ENCODE measurements at places on chromosomes 11 and 22.

- no peak for DNase-seq
Measured at GRCh38 chr11:77232242-77232641, 69.2 kb downstream of the GDPD4 start.

DNA sequence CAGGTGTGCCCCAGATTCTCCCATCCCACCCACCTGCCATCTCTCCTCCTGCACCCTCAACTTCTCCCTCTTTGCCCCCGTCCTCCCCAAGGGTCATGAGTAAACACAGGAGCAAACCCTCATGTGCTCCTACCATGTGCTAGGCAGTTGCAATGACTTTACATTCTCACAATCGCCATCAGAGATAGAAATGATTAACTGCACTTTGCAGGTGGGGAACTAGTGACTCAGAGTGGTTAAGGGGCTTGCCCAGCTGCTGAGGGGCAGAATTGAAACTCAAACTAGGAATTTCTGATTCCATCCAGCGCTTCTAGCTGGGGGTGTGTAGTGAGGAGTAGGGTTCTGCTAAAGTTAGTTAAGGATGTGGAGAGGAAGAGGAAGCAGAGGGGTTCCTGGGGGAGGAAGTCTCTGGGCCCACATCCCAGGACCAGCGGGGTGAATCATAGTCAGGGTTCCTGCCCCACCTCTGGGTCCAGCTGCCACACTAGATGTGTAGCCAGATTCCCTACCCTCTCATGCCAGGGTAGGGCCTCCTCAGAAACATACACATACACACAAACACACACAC, 16.0 kb upstream of the PRG2 start:
- DNase-seq, result no peak

DNA sequence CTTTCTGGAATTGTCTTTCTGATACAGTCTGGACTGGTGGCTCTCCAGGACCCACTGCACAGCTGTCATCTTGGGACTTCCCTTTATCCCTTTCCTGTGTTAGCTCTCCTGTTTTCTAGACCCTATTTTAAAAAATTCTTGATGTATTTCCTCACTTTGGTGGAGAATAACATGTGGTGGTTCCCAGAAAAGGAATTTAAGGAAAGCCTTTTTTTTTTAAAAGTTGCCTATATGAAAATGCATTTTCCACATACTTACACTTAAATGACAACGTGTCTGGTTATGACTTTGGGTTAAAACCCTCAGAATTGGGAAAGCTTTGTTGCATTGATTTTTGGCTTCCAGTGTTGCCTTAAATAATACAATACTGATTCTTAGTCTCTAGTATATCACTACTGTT, 400.7 kb downstream of the TMEM135 start:
- no peak for DNase-seq

DNA sequence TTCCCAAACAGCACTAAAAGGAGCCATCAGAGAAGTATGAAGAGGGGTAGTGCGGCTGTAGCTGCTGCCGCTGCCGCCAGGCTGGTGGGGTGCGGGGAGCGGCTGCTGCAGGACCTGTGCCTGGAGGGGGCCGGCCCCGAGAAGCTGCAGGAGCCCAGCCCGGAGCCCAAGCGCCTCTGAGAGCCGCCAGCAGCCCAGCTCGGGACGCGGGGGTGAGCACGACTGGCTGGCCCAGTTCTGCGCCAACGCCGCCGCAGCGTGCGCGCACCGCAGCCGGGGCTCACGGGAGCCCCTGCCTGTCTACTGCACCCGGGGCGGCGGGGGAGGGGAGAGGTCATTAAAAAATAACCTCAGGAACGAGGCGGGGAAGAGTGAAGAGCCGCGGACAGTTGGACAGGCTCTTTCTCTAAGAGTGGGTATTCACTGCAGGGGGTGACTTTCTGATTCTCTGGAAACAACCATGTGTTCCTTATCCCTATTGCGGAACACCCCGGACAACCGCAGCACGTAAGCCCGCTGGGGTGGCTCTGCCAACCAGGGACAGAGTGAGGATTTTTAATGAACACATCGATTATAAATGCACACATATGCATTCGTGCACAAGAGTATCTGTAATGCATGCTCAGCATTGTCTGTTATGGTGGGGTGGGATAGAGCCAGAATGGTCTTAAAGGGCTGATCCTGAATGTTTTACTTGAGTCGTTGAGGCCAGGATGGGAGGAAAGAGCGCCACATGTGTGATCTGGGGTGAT, 453 bp downstream of the GAS2 start:
- no peak for DNase-seq

DNA sequence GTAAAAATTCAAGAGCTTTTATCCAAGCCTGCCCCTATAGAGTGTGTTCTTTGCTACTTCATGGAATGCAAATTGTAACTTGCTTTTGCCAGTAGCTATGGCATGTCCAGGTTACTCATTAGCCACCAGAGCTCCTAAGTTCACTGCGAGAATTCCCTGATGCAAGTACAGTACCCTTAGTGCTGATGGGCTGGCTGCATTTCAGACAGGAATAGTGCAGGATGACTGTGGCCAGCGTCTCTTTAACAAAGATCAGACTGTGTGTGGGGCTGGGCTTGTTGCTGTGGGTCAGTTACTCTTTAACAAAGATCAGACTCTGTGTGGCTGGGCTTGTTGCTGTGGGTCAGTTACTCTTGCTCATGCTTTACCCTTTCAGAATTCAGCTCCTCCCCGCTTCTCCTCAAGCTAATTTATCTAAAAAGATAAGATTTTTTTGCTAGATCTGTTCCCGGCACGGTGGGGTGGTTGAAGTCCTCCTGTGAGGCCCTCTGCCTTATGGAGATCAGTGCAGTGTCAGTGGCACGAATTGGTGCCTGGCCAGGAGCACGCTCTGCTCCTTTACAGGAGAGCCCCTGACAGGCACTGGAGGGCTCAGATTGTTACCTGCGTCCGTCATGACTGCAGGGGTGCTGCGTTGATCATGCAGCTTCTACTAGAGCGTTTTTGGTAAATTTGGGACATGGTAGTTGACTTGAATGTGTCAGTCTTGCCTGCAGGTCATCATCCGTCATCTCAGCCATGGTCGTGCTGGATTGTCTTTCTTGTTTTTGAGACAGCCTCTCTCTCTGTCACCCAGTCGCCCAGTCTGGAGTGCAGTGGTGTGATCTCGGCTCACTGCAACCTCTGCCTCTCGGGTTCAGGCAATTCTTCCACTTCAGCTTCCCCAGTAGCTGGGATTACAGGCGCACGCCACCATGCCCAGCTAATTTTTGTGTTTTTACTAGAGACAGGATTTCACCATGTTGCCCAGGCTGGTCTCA, 27.0 kb downstream of the AP2A2 start:
- DNase-seq, result no peak

- DNase-seq, result no peak
Measured at GRCh38 chr22:47207846-47208554, 445.6 kb downstream of the TBC1D22A start.

- DNase-seq, result no peak
Measured at GRCh38 chr22:42300259-42301076, 30.0 kb upstream of the TCF20 start.

DNA sequence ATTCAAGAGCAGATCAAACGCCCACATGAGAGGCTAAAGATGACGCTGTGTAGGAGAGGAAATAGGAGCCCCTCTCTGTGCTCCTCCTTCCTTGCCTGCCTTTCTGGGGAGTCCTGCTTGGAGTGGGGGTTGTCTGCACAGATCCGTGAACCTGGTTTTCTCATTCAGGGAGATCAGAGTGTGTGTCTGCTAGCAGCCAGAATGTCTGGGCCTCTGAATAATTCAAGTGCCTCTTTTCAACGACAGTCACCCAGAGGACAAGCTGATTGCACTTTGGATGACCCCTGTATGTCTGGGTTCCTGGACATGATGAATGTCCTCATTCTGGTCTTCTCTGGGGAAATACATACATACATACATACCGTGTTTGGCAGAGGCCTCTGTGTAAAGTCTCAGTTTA, 592.5 kb upstream of the B3GAT1 start:
- DNase-seq, result no peak

- no peak for DNase-seq
Measured at GRCh38 chr11:17736930-17737817, 2.6 kb downstream of the KCNC1 start.

GRCh38 chr11:33438301-33438700, 181.1 kb downstream of the HIPK3 start:
- DNase-seq, result no peak

DNA sequence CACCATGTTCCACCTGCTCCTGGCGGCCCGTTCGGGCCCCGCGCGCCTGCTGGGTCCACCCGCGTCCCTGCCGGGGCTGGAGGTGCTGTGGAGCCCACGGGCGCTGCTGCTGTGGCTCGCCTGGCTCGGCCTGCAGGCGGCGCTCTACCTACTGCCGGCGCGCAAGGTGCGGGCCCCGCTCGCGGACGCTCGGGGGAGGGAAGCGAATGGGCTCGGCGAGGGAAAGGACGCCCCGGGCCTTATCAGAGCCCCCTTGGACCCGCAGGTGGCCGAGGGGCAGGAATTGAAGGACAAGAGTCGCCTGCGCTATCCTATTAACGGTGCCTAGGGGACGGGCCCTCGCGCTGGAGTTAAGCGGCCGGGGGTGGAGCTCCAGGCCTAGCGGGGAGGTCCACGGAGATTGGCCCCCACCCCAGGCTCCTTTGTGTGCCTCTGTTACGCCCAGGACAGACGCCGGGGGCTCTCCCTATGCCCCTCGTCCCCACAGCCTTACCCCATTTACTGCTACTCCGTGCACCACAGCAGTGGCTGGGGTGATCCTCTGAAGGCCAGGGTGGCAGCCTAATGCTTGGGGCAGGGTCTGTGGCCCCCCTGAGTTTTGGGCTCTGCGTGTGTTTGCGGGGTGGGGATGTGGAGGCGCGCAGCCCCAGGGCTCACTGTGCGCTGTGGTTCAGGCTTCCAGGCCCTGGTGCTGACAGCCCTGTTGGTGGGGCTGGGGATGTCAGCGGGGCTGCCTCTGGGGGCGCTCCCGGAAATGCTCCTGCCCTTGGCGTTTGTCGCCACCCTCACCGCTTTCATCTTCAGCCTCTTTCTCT, 1.1 kb downstream of the TM7SF2 start:
- DNase-seq, result peak; percentile 59

GRCh38 chr11:44304091-44305025, 5.6 kb downstream of the ALX4 start:
- no peak for DNase-seq

GRCh38 chr11:26958702-26959049, 35.2 kb upstream of the FIBIN start:
- no peak for DNase-seq

GRCh38 chr22:21807544-21808529, 59.6 kb downstream of the MAPK1 start:
- no peak for DNase-seq

DNA sequence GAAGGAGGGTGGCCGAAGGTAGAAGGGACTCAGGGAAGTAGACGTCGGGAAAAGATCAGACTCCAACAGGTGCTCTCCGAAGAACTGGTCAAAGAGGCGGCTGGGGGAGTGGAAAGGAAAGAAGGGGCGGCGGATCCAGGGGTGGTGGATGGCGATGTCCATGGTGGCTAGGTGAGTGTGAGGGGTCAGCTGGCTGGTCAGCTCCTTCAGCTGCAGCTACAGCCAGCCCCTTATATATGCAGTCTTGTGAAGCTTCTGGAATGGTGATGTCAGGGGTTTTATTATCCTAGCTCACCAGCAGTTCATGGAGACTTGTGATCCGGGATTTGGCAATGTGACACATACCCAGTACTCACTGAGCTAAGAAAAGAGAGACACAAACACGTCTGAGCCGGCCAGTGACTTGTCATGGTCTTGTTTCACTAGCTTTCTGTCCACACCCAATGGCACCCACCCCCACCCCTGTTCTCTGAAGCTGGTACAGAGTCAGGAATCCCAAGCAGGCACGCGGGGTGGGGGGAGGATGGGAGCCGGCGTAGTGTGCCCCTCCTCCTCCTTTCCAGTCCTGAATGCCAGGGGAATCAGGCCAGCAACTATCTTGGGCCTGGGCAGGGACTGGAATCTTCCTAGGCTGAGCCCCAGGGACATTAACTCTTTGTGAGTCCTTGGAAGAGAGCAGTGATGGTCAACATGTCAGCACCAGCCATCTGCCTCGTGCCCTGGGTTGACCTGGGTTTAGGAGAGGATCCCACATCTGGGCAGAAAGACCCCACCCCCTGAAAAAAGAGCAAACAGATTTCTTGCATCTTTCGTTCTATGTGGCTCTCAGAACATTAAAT, at the start of gene CRYAB:
Gene CRYAB (minus strand): TSS at position 208 of the 839 bp plus-strand sequence. CDS start 46 bp downstream, at position 162.
- DNase-seq, result no peak

DNA sequence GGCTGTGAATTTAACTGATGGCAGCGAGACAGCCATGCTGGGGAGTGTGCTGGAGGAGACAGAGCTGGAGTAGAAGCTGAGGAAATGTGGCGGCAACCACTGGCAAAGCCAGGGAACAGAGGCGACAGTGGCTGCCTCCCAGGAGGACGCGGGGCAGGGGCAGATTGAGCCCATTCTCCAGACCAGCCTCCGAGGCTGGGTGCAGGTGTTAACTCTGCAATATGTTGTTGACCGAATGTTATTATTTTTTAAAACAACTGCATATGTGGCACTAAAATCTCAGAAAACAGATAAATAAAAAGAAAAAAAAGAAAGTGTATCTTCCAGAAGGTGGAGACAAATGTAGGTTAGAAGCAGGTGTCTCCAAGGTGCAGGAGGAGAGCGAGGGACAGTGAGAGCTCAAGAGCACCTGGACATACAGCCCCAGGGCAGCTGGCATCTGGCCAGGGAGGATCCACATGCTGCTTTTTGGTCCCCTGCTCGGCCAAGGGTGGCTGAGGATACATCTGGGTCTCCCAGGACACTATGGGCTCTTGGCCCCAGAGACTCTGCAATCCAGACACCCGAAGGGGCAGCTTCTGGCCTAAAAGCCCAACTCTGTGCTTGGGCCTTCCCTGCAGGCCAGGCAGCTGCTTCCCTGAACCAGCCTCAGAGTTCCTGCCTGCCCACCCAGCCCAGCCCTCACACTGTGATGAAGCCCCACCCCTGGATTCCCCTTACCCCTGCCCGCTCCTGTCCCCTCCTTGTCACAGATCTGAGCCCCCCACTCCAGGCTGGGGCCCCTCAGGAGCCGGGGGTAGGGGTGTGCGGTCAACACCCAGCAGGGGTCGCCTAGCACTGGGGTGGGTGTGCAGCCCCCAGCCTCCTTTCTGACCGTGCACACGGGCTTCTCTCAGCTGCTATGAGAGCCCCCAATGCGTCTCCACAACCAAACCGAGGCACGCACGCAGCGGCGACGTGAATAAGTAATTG, 12.9 kb downstream of the RTN4R start:
- no peak for DNase-seq

GRCh38 chr22:35578836-35579575, 38.1 kb downstream of the MB start:
- DNase-seq, result no peak

GRCh38 chr11:93541884-93542810, 1.0 kb downstream of the SMCO4 start:
- no peak for DNase-seq

DNA sequence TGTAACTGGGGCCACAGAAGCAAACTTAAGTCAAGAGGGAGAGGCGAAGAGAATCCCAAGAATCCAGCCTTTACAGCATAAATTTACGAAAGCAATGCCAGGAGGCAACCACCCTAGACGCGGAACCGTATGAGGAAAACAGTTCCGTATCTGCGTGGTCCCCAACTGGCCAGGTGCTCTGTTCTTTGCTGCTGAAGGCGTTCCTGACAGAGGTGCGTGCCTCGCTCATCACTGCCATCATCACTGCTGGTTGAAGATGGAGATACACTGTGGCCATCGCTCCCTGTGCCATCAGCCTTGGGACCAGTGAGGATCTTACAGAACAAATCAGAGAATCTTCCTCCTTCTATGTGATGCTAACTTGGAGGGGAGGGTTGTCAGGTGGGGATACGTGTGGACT, 270.5 kb upstream of the B3GAT1 start:
- no peak for DNase-seq

GRCh38 chr11:15920856-15921629, 435.3 kb downstream of the SOX6 start:
- no peak for DNase-seq

GRCh38 chr11:104541701-104542100, 356.6 kb downstream of the CASP12 start:
- DNase-seq, result no peak

Measured in NCI-H187 (cell line).